T-helper 9 cell (primary cell): ENCODE measurements at places on chromosomes 3 and 15.

- DNase-seq = no peak
These were observed 72.2 kb downstream of the KLF13 start for GRCh38 chr15:31398677-31399301.

GRCh38 chr3:51389423-51390183 is 1.5 kb upstream of the RBM15B start:
- DNase-seq = peak; percentile 49

DNA sequence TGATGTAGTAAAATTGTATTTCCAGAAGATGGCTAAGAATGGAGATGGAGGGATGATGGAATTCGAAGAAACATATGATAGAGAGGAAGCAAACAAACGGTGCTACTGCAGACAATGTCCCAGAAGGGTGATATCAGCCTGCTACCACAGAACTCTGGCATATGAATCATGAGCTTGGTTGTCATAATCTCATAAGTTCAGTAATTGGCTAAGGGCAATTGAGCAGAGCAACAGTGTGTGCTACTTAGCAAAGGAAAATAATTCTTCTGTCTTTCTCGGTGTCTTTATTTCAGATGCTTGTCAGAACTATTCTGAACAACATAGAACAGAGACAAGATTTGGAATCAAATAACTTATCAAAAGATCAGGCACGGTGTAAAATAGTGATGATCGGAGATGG is 407.3 kb downstream of the GBE1 start:
- no peak for DNase-seq

GRCh38 chr3:177194299-177194698 is 3.0 kb downstream of the TBL1XR1 start:
- no peak for DNase-seq

DNA sequence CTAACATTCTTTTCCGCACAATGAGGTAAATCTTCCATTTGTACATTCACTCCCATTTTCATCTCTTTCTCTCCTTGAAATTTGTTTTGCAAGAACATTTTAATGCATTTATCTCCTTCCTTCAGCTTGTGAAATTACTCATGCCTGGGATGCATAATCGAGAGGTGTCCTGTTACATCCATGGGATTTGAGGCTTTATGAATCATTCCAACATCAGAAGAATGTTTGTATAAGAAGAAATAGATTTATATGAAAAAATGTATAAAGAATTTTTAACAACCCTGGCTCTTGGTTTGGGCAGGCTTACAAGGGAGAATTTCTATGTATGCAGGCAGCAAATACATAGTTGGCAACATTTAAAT is 93.2 kb upstream of the MBNL1 start:
- DNase-seq = no peak

DNA sequence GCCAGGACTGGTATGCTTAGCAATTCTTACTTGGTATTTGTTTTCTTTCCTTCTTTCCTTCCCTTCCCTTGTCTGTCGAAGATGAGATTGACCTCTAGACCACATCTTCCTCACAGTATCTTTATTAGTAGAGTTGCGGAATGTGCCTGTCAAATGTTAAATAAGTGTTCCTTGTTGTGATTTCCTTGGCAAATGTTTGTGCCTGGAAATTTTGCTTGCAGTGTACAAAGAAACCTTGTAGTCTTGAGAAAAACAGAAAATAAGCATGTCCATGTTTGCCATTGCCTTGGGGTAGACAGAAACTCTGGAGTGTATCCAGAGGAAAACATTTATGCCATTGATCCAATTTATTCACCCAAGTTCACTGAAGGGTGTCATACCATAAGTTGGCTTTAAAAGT is 79.5 kb upstream of the ZNF385D start:
- DNase-seq = no peak

DNA sequence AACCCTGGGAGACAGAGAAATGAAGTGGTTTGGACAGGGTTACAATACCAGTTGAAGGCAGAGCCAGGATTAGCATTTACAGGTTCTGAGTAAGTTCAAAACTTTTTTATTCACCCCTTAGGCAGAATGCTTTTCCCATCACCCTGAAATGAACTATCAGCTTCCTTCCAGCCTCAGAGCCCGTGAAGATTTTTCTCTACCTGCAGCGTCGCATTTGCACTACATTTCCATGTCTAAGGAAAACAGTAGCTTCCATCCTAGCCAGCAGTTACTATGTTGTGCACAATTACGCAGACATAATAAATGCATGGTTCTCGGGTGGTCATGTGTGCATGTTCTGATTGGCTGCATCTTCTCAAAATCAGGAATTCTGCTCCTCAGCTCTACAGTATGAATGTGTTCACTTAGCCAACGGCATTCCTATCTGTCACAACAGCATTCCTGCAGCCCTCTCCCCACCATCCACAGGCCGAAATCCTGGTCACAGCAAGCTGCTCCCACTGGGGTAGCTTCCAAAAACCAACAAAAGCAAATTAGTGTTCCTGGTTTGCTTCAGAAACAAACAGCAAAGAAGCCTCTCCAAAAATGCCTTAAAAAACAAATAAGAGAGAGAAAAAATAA is 510.8 kb upstream of the SEMA6D start:
- no peak for DNase-seq

GRCh38 chr15:39592500-39592899 is 11.6 kb downstream of the THBS1 start:
- DNase-seq = no peak

DNA sequence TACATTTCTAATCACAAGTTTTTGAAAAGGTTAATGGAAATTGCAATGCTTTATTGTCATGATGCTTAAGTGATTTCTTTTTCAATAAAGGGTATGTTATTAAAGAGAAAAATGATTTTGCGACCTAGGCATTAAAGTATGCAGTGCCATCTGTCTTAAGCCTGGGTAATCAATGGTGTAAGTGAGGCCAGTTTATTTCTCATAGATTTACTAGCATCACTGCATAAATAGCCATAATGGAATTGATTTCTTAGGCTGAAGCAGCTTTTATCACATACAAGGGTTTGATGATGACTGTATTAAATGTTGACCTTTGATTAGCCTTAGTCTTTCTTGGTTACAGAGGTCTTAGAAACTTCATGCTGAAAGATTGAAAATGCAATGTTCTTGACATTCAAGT is 347.4 kb downstream of the FEZF2 start:
- no peak for DNase-seq
